Mucosa of descending colon (tissue), 3 donors: ENCODE measurements at places on chromosomes 4 and X. TPM values are rescaled to one million over a fixed set of nuclear protein-coding genes. Genes with fewer than 3 reads are reported as not detected.
A peak's percentile ranks its signal among the peaks of the same experiment; 100 is the strongest.

GUCY1B1 gene
- 6.2 TPM for total RNA-seq

IL13RA2 gene
- total RNA-seq = 0.22 TPM

GRCh38 chrX:149527705-149528104 is 13.1 kb upstream of the EOLA1 start:
- no peak for DNase-seq

- peak; percentile 47 for DNase-seq
Observed at GRCh38 chr4:94621491-94622080, 136.2 kb upstream of the BMPR1B start.

ZCCHC18 gene
- 0.14 TPM for total RNA-seq

GRCh38 chrX:118525174-118525730 is 29.6 kb downstream of the DOCK11 start:
- DNase-seq = no peak

DNA sequence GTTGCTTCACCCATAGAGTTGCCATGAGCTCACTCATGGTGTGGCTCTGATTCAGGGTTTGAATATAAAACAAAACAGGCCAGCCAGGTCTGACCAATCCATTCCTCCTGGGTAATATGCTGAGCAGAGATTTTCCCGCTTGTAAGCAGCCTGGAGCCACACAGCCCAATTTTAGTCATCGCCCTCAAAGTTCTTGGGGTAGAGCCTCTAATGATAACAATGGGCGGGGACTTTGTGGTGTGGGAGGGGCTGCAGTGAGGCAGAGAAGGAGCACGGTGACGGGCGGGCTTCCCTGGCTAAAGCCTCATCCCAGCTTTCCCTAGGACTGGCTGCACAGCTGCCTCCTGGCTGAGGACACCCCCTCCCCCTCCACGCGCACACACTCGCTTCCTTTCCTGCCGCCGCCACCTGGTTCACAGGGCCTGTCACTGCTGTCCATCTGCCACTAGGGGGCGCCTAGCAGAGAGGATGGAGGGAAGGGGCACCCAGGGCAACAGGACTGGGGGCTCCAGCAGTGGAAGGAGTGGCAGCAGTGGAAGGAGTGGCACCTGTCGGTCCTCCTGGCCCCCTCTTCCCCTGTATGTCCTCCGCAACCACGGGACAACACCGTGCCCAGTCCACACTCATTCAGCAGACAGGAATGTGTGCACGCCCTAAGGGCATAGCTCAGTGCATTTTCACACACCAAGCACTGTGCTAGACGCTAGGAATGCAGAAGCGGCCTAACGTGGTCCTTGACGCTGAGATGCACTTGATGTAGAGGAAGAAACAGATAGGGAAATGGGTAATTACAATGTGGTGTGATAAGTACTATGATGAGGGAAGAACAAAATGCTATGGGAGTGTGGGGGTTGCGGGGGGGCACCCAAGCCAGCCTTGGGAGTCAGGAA is 26.8 kb downstream of the PRPS1 start:
- peak; percentile 66 for DNase-seq

DNA sequence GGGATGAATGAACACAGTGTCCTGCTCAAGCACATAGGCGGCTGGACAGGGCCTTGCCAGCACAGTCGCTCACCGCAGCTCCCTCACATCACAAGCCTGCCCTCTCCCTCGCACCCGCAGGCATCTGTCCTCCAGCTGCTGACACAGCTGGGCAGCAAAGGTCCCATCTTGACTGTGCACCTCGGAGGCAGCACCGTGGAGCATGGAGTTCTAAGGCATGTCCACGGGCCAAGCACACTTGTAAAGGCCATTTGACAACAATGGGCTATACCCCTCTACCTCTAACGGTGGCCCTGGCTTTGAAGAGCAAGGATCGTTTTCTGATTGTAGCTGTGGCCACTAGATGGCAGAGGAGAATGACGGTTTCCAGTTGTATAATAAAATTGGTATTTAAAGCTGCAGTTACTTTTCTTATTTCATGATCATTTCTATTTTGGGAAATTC is 53.8 kb downstream of the APLN start:
- peak; percentile 21 for DNase-seq

MAGEB2 gene
- total RNA-seq = not detected

DNA sequence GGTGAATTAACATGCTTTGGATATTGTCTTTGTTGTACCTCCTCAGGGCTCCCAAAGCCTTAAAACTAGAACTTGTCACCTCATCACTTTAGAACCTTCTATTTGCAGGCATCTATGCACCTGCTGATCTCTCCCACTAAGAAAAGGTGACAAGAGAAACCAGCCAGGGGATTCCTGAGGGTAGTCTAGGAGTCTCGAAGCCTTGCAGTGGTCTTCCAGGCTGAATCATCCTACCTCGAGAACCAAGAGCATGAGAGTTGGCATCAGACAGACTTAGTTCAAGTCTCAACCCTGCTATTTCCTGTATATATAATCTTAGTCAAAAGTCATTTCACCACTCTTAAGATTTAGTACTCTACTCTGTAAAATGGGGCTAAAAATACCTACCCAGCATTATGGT is 29.6 kb downstream of the RTL5 start:
- DNase-seq = no peak

DNA sequence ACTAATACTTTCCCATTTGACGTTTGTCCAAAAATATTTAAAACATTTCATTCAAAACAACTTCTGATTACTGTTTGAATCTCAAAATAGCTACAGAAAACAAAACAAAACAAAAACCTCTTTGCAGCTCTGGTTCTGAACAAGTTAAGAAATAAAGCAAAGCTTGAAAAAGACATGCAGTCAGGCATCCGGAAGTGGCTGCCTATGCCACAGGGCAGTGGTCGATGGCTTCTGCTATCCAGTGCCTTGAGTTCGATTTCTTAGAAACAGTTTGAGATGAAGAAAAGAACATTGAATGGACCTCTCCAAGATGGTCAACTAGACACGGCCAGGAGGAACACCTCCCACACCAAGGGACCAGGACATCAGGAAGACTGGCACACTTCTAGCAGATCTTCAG is 125.3 kb downstream of the SCFD2 start:
- DNase-seq = no peak

DNA sequence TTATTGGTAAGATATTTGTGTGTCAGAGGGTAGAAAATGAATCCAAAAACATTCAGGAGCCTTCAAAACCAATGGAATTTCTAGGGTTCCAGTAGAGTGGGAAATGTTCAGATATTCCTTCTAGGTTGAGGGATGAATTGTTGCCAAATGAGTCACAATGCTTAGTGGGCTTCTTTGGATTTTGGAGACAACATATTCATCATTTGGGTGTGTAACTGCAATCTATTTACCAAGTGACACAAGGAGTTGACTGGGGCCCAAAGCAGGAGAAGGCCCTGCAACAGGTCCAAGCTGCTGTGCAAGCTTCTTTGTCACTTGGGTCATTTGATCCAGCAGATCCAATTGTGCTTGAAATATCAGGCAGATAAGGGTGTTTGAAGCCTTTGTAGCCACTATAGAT is 551.5 kb upstream of the PITX2 start:
- no peak for DNase-seq

DNA sequence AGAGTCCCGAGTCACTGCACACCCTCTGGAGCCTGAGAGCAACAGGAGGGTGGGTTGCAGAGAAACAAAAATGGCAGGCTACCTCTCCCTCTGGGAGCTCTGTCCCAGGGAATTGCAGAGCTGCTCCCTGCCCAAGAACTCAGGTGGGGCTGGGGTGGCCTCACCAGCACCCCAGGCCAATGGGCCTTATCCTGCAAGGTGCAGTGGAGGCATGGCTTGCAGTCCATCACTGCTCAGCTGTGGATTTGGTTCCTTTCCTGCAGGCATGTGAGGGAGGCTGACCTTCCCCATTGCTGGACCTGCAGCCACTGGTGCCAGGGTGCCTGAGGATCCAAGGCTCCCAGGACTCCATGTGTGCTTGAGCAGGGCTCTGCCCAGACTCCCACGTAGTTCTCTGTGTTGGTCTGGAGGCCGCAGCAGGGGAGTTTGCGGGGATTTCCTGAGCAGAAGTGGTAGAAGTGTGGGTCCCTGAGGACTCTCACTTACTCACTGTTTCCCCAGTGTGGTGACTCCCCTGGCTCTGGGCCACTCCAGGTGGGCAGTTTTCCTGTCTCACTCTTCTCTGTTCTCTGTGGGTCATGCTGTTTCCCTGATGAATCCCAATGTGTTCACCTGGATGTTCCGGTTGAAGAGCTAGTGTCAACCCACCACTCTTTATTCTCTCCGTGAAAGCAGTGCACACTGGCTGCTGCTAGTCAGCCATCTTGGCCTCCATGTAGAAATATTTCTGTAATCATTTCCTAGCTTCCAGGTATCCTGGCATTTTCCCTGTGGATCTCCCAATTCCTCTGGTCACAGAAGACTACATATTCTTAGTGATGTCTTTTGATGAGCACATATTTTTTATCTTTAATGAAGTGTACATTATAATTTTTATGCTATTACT is 82.3 kb downstream of the ARHGAP24 start:
- no peak for DNase-seq
